COR-L47 (cell line): ENCODE measurements at places on chromosomes 2 and 18.
A peak's percentile ranks its signal among the peaks of the same experiment; 100 is the strongest.

- no peak for DNase-seq
These were observed 21.8 kb downstream of the HSPD1 start for GRCh38 chr2:197477797-197478196.

DNA sequence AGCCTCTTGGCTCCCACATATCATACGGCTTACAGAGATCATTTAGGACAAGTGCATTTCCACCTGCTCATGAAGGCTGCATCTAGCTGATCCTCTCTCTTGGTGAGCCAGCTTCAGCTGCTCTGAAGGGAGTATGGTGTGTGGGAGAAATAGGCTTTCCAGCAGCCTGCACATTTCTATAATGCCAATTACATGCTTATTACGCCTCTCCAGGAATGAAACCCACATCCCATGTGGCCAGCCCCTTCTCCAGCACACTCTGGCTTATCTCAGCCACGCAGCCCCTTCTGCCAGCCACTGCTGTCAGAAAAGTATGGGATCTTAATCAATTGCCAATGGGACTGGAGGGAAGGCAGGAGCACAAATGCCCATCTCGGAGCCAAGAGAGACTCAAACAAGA lies 117.5 kb downstream of the GALNT14 start:
- DNase-seq, result no peak

DNA sequence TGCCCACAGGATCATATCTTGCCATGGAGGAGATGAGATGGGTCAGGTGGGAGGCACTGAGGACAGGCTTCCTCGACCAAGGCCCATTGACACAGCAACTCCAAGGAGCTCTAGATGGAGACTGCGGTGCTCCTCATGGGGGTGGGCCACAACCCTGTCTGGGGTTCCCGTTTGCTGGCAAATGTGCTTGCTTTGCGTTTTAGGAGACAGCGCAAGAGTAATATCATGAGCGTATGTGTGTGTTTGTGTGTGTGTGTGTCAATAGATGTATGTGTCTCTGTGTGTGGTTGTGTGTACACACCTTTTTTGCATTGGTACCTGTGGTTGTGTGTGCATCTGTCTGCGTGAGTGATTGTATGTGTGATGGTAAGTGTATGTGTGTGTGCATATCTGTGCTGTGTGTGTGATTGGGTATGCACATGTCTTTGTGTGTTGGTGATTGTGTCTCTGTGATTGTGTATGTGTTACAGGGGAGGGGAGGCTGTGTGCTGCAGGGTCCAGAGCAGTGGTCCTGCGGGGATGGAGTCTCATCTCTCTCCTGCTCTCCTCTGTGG lies 4.4 kb downstream of the FBLN7 start:
- DNase-seq, result no peak

DNA sequence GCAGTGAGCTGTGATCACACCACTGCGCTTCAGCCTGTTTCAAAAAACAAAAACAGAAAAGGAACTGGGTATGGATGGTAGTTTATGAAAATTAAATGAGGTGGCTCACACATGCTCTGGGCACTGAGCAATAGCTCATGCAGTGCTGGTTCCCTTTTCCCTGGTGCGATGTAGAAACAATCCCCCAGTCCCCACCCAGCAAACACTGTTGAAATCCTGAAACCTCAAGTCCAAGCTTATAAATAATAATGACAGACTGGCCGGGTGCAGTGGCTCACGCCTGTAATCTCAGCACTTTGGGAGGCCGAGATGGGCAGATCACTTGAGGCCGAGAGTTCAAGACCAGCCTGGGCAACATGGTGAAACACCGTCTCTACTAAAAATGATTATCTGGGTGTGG lies 55.4 kb upstream of the SMAD2 start:
- DNase-seq, result no peak

DNA sequence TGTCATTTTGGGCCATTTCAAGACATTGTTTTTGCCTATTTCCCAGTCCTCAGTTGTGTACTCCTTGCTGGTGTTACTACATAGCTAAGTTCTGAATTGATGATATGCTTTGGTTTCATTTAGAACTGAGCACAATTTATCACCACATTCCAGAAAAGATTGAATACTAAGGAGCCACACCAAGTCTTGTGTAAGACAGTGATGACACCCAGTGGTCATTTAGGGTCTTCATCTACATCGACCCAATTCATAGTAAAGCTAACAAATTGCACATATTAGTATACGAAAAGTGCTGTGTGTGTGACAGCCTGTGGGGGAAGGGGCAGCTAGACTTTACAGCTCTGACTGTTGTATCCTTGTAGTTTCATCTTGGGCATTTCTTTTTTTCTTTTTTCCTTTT lies 10.9 kb upstream of the DLX2 start:
- peak; percentile 37 for DNase-seq

DNA sequence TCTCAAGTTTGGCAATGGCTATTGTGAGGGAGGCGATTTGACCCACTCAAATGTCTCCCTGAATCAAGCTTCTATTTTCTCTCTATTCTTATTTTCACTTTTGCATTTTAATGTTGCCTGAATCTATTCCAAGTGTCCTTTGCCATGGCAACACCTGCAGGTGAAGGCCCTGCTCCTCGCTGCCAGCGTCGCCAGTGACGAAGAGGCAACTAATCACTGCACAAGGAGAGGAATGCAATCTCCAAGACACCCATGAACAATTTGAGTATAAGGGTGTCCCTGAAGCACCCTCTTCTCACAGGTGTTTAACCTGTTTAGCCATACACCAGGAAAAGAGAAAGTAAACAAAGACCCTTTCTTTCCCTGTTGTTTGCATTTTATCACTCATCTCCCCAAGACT lies 165.6 kb upstream of the VRK2 start:
- DNase-seq, result peak; percentile 49

- no peak for DNase-seq
These were observed 62.1 kb downstream of the TCF4 start for GRCh38 chr18:55525845-55526244.

GRCh38 chr2:143608063-143608423 lies 478.8 kb downstream of the ARHGAP15 start:
- no peak for DNase-seq

DNA sequence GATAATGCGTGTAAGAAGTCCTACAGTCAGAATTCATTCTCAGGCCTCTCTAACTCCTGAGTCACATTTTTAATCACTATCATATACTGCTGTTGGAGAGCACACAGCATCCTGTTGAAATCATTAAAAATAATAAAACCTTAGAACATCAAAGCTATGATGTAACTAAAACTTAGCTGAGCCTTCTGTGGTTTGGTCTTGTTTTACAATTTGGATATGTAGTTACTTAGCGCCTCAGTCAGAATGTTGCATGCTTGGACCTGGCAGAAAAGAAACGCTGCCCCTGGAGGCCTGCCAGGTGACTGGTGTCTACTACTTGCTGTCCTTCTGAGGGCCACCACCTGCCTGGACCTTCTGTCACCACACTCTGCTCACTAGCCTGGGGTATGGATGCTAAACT lies 261.1 kb upstream of the RASGRP3 start:
- DNase-seq, result no peak

DNA sequence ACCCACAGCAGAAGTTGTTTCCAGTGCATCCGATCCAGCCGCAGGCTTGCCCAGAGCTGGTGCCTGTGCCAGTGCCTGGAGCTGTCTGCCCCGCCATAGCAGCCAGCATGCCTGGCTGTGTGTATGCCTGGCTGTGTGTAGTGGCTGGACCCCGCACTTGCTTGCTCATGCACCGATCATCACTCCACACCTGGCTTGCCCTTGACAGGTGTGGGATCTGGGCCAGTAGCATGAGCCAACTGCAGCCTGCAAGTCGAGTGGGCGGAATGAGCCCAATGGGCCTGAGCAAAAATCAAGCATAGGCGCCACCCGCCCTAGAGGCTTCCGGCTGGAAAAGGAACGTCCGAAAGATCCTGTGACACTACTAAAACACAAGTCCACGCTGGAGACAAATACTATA lies 74.5 kb downstream of the EPB41L3 start:
- no peak for DNase-seq

DNA sequence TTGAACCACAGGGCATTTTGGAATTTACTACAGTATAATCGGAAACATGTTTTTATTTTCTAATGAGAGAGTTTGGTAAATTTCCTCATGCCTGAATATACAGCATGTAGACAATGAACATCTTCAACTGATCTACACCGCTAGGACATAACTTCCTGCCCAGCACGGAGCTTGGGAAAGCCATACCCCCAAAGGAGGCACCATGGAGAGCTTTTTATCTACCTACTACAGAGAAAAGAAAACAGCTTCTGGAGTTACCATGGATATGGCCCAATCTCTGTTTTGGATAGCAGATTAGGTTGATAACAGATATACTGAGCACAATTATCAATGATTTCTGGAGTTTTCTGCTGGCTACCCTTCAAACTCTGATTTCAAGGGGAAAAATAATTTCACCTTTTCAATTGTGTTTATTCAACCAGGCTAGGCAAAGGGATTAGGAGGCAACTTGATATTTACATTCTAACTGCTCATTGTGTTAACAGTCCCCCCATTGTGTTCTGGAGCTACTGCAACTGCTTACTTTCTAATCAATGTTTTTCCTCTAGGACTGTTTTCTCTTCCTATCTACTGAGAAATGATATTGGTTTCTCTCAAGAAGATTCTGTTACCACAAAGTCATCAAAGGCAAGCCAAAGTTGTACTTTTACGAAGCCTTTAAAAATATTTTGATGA lies 123.0 kb upstream of the ARHGAP28 start:
- peak; percentile 80 for DNase-seq

GRCh38 chr2:204027091-204027490 lies 90.5 kb downstream of the ICOS start:
- peak; percentile 19 for DNase-seq

GRCh38 chr2:235005603-235006259 lies 53.9 kb downstream of the SH3BP4 start:
- DNase-seq, result no peak

GRCh38 chr18:10035281-10035991 lies 121.6 kb downstream of the VAPA start:
- DNase-seq, result no peak

- DNase-seq, result no peak
These were observed 176.0 kb downstream of the CTIF start for GRCh38 chr18:48714873-48715272.

DNA sequence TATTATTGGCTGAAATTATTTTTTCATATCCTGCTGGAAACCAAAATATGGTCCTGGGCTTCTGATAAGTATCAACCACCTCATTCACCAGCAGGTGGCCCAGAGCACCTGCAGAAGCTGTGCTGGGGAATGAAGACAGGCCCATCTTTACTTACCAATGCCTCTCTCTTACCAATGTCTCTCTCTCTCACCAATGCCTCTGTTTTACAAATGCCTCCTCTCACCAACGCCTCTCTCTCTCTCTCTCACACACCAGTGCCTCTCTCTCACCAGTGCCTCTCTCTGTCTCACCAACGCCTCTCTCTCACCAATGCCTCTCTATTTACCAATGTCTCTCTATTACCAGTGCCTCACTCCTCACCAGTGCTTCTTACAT lies 2.3 kb upstream of the MAL start:
- peak; percentile 10 for DNase-seq

DNA sequence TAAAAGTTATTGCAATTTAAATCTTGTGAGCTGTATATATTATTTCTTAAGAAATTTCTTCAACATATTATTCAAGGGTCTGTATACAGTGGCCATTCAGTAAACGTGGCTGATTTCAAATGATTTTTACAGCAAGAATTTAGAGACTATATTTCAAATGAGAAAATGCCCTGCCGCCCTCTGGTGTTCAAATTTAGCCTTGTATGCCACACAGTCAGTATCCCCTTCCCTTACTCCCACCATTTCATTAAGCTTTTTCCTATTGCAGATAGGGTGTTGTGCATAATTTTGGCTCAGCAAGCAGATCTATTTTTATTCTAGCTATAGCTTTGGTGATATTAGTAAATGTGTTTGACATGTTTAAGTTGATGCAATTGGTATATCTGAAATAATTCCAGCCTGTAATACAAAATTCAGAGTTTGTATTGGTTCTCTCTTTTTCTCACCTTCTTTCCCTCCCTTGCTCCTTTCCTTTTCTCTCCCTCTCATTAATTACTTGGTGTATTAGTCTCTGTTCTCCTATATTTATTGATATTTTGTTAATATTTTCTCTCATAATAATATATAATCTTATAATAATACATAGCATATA lies 22.8 kb upstream of the SCN7A start:
- DNase-seq, result peak; percentile 47

- no peak for DNase-seq
These were observed 97.5 kb upstream of the FSHR start for GRCh38 chr2:49251766-49252165.

DNA sequence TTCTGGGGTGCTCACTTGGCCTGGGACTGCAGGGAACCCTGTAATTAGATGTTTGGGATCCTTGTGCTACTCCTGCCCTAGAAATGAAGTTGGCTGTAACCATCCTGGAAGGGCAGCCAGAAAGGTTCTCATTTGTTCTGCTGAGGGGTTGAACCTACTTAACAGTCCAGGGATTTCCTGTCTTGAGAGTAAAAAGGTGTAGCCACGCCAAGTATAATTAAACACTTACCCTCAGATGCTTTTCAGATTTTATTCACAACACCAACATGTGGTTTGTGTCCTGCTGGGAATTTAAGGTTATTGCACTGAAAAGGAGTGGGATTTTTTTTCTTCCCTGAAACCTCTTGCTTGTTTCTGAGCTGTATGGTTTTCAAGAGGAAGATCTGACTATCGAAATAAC lies 222.4 kb upstream of the APCDD1 start:
- peak; percentile 75 for DNase-seq

- peak; percentile 71 for DNase-seq
These were observed 183.4 kb upstream of the FN1 start for GRCh38 chr2:215619022-215619958.

DNA sequence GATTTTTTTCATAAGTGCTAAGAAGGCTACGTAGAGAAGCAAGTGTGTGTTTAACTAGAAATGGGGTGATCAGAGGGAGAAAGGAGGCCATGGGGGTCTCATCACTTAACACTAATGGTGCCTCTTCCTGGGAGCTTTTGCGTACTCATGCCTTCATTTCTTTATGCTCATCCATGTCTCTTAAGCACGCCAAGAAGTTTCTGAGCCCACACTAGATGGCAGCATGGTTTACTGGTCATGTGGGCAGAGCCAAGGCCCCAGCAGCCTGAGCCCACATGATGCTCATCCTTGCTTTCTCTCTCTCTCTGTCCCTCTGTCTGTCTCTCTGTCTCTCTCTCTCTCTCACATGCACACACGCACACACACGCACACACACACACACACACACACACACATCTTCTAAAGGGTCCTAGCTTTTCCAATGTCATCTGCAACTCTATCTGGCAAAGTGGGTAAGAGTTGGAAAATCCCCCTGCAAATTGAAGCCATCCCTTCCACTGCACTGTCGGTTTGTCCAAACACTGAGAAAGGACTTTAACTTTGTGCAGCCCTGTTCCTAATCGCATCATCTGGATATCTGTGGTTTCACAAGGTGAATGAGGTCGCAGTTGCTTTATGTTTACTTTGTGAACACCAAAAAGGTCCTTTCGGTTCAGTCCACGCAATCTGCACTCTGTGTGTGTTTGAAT lies 137.1 kb upstream of the CCDC68 start:
- DNase-seq, result peak; percentile 53

DNA sequence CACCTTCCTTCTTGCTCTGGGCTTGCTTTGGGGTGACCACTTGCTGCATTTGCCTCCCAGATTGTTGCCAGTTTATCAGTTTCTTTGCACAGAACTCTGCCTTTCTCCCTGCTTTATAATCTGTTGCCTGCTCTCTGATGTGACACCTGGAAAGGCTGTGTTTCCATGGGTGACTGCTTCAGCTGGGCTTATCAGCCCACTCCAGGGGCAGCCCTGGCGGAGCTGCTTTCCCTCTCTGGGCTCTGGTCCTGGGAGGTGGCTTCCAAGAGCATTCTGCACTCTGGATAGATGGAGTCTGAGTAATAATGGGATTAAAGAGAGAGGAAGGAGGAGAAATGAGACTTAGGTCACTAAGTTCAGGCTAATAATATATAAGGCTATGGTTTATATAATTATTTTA lies 352.7 kb downstream of the TSN start:
- no peak for DNase-seq
